Activated gamma-delta T cell (primary cell): ENCODE measurements at places on chromosomes 1 and 21.

- DNase-seq: no peak
These were observed 29.2 kb upstream of the PDXK start for GRCh38 chr21:43689556-43690337.

- DNase-seq: no peak
These were observed 181.6 kb downstream of the ZNF326 start for GRCh38 chr1:90176530-90176929.

GRCh38 chr1:207031016-207031415 is 1.5 kb downstream of the C1orf116 start:
- DNase-seq: no peak

GRCh38 chr1:36350659-36351226 is 27.3 kb upstream of the EVA1B start:
- no peak for DNase-seq

DNA sequence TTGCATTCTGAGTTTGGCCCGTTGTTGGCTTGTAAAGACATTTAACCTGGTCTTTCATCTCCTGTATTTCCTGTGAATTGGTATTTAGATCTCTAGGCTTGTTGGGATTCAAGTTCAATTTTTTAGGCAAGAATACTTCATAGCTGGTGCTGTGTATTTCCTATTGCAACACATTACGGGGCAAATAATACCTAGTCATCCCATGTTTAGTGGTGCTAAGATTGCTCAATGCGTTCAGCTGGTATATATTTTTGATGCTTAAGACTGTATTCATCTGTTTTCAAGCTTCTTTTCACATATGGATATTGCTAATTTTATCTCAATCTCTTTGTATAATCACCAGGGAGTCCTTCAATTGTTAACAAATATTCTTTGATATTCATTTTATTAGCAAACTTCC is 87.5 kb upstream of the ZBTB18 start:
- no peak for DNase-seq

GRCh38 chr1:93615582-93616150 is 66.0 kb downstream of the BCAR3 start:
- no peak for DNase-seq

- DNase-seq: no peak
These were observed at the start of gene KAZN for GRCh38 chr1:14598498-14599182. Gene KAZN, plus strand, starts transcription at chr1:14598685.

DNA sequence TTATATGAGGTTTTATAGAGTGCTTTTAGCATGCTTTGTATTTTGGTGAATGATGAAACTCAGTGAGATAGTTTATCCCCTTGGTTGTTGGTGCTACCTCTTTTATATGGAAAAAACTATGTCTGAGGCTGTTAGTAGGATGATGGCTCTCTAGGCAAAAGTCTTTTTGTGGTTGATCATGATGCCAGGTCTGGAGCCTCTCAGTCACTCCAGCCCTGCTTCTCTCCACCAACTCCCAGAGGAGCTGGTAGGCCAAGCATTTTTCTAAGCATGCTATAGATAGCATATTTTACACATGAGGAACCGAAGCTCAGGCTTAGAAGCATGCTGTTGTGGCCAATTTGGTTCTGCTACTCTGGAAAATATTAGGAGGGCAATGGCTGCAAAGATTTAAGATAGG is 82.2 kb downstream of the FMN2 start:
- no peak for DNase-seq

DNA sequence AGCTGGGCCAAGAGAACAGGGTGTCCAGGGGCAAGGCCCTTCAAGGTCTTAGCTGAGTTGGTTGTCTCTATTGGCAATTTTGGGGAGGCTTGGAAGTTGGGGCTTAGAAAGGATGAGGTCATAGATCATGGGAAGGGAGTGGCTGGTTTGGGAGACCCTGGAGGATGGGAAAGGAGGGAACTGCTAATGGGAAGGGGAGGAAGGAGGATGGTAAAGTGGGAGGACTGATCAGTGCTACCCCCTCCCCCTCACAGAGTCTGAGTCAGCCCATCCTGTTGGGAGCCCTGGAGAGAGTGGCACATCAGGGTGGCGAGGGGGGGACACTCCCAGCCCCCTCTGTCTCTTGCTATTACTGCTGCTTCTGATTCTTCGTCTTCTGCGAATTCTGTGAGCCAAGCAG is 5.1 kb downstream of the EFNA4 start:
- DNase-seq: no peak

DNA sequence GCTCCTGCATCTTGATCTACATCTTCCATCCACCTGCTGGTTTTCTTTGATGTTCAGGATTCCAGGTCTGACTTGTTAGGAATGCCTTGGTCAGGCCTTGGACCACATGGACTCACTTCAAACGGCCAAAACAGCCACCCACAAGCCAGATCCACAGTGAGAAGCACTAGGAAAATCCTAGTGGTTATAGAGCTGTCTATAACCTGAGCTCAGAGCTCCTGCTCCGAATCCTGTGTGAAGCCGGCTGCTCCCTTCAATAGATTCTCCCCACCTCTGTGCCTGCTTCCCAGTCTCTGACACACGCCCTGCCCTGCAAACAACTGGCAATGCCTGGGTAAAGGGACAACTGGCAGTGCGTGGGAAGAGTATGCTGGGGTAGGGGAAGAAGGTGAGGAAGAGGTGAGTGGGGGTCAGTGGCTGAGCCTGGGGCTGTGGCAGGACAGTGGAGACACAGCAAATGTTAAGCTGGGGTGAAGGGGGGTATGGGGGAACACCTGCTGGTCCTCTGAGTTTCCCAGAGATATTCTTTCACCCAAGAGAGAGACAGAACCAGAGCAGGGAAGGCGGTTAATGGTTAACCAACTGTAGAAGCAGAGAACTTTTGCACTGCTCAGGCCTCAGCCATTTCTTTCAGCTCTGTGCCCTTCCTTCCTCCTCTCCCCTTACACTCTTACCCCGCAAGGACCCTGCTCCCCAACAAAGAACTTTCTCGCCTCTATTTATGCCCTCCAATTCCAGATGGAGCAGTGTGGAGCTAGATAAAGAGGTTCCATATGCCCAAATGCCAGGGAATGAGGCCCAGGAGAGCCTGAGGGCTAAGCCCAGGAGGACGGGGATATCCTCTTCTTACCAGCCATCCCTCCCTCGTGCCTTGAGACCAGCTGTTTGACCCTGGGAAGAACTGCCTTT is 4.5 kb downstream of the PLXNA2 start:
- no peak for DNase-seq

DNA sequence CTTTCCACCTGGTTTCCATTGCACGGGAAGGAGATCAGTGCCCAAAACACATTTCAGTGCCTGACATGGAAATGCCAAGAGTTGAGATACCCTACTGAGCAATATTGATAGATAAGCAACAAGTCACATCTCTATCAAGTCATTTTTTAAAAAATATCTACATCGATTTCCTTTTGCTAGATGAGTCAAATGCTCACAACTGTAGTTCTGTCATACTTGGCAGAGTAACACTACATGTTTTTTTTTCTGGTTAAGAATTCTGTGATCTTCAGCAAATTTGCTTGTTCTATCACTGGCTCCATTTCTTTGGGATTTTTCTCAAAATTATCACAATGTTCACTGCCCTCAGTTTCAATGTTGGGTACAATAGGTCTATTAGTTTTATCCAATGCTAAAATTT is 145.4 kb downstream of the ZC3H11B start:
- DNase-seq: no peak

DNA sequence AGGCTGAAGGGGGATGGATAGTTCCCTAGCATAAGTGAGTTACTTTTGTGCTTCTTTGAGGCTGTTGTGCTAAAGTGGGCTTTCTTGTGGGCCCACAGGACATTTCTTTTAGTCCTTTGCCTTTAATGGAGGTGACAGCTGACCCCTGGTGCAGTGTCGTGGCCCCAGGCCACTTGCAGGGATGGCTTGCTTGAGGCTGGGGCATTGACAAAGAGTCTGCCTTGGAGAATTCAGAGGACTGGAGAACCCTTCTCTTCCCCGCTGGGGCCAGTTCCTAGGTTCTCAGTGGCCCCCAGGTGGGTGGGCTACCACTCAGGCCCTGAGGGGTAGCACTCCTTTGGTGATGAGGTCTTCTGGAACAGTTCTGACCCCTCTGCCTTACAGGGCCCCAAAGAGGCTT is 12.8 kb downstream of the ABCG1 start:
- DNase-seq: no peak

DNA sequence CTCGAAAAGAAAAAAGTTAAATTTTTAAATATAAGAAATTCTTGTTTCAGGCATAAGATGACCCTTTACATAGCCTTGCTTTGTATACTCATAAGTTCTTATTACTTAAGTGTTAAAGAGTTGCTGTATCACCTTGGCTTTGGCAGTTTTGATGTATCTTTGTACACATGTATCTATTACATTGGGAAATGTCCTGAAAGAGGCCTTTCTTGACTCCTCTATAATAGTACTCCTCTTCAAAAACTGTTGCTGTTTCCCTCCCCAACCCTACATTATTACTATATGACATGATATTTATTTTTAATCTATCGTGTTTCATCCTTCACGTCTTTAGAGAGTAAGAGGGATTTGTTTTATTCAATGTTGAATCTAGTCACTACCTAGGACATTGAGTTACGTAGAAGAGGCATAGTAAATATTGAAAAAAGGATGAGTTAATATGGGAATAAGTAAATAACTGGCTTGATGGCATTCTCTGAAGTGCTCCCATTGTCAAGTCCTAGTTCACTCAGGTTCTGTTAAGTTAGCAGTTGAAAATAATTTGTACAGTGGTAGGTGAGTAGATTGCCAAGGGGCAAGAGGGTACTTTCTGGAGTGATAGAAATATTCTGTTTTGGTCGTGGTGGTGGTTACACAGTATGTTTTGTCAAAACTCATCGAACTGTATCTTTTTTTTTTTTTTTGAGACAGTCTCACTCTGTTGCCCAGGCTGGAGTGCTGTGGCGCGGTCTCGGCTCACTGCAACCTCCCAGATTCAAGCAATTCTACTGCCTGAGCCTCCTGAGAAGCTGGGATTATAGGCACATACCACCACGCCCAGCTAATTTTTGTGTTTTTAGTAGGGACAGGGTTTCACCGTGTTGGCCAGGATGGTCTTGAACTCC is 8.2 kb downstream of the THRAP3 start:
- DNase-seq: no peak

DNA sequence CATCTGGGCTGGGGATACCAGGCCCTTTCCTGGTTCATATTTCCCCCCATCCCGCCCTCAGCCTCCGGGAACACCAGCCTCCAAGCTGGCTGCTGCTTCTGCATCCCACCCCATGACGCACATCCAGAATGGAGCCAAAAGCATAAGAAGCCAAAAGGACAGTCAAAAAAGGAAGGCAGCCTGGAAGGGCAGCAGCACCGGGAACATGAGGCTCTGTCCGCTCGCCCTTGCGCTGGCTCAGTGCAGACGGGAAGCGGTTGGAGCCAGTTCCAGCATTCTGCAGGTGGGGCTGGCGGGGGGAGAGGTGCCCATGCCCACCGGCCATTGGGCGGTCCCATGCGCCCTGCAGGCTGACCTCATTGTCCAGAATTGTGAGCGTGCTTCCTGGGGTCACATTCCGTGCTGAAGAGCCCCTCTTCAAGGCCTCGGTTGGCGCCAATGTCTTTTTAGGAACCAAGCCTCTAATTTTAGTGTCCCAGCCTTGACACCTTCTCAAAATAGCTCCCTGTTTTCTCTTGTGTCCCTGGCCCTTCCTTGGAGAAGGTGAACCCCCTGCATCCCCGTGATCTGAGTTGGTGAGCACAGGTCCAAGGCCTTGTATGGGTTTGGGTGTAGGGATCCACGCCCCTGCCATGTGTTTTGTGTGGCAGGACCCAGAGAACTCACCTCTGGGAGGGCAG is 28.4 kb upstream of the NPPB start:
- no peak for DNase-seq
